Stimulated activated CD4-positive, alpha-beta T cell treated with anti-CD3 and anti-CD28 coated beads, Interleukin-12 subunit alpha, Interleukin-12 subunit beta, amount 100 ng/mL, for 48 hours (primary cell): ENCODE measurements at places on chromosomes 16 and 17.

GRCh38 chr16:5862103-5862840 lies 764.7 kb upstream of the EEF2KMT start:
- DNase-seq, result no peak

GRCh38 chr17:31702041-31702440 lies 157.0 kb downstream of the COPRS start:
- DNase-seq, result no peak

GRCh38 chr16:647173-647902 lies 1.8 kb upstream of the WDR90 start:
- no peak for DNase-seq

GRCh38 chr16:87190288-87191230 lies 126.6 kb downstream of the C16orf95 start:
- DNase-seq, result no peak

- DNase-seq, result no peak
Observed at GRCh38 chr17:57861790-57862693, 12.2 kb upstream of the MRPS23 start.

GRCh38 chr17:36749493-36749892 lies 148.1 kb downstream of the MRM1 start:
- no peak for DNase-seq

- DNase-seq, result peak; percentile 61
Observed at GRCh38 chr16:80583466-80583865, 42.7 kb downstream of the DYNLRB2 start.
